GF-D8 (cell line): ENCODE measurements at places on chromosomes 3 and 15.
A peak's percentile ranks its signal among the peaks of the same experiment; 100 is the strongest.

- no peak for DNase-seq
These were observed 56.1 kb downstream of the MYZAP start for GRCh38 chr15:57647791-57648130.

- DNase-seq, result no peak
These were observed 102.9 kb downstream of the HERC2 start for GRCh38 chr15:28219116-28219515.

DNA sequence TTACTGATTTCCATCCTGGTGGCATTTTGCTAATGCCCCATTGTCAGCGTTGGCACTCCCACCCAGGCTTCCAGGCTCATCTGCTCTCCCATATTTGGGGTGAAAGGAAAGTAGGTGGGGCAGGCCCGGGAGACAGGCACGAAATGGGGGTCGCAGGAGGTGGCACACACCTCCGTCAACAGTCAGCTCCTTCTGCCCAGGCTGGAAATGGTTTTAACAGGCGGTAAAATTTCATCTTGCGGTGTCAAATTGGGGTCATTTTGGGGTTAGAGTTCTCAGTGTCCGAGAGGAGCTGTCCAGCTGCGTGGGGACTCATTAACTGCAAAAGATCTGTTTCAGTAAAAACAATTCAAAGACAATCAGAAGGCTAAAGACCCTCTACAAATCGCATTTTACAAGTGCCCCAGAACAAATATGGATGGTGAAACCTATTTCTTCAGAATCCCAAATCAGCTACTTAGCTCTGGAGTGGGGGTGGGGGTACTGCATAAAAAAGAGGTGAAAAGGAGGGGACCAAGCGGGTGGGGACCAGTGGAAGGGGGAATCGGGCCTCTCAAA lies 4.2 kb upstream of the MEIS2 start:
- DNase-seq, result no peak

DNA sequence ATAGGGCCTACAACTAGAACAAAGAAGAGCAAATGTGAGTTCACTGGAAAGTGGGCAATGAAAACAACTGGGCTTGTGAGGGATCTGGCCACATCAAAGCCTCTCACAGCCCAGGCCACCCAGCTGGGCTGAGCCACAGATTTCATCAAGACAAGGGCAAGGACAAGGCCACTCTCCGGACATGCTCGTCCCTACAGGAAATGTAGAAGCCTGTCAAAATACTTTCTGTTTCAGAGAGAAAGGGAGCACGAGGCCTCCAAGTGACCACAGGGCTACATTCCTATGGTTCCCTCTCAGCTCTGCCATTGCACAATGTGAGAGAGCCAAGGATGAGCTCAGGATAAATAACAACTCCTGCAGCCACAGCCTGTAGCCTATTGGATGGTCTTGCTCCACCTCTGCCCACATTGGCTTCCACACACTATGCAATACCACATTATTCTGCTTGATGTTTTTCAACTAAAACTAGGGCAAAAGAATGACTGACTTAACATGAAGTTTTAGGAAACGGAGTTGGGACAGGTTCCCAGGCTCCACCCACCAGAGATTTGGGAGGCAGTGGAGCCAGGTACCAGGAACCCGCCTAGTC lies 12.1 kb downstream of the TBC1D2B start:
- DNase-seq, result peak; percentile 48

DNA sequence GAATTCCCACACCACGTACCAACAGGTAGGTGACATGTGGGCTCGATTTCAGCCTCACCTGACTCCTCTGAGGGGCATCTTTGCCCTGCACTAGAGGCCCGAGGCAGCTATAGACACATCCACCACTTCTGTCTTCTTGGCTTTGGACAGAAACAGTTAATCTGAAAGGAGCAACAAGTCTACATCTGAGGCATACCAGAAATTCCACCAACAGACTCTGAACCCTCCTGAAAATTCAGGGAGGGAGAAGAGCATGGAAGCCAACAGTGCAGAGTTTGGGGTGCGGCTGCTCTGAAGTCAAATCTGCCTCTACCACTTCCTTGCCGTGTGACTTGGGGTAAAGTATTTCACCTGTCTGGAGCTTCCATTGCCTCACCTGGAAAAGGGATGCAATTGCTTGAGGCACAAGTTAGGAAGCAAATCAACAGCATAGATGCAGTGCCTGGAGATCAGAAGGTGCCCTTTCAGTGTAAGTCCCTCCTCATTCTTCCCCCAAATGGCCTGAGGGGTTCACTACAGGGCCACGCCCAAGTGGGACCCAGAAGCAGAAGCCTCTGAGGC lies 119.8 kb downstream of the SHQ1 start:
- DNase-seq, result no peak

DNA sequence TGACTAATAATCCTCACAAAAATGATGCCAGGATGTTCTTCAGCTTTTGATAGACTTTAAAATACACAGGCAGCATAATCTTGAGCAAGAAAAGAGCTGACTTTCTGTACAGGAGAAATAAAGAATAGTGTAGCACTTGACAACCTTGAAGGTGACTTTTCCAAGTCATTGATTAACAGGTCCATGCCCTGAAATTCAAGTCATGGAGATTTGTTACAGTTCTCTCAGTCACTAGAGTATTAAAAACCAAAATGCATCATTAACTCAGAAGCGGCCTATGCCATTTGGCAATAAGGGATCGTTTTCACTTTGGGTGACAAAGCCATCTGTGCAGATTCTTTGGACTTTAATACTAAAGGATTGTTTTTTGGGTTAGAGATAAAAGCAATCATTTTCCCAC lies 692.7 kb upstream of the SGO1 start:
- no peak for DNase-seq

GRCh38 chr15:64092864-64093626 lies 593 bp downstream of the CIAO2A start:
- DNase-seq, result peak; percentile 29
